ENCODE measurements at places on chromosomes 1 and 21.

DNA sequence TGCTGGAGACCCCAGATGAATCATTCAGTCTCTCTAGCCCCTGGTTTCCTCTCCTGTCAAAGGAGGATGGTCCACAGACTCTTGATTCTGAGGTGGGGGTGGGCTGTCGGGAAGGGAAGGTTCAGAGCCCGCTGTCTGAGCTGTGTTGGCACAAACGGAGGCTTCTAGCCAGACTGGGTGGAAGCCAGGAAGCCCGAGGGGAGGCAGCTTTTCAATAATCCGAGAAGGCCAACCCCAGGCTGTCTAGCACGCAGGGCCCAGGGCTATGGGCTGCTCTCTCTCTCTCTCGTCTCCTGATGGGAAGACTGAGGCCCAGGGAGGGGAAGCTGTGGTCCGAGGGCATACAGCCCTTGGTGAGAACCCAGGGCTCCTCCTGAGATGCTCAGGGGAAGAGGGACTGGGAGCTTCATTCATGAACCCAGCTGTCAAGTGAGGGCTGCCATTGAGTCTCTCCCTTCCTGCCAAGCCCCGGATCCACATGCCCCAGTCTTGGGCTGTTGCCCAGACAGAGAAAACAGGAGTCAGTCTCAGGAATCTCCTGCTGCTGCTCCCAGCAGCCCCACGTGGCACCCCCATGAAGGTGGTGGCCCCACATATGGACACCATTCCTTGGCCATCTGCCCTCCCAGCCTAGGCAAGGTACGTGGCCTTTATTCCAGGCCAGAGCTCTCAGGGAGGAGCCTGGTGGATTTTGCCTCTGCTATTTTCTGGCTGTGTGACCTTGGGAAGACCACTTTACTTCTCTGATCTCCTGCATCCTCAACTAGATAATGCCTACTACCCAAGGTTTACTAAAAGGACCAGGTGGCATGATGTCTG lies 44.4 kb downstream of the RAP1GAP start:
- DNase-seq: no peak

GRCh38 chr1:159012495-159012894 lies 2.8 kb downstream of the IFI16 start:
- DNase-seq: peak; percentile 23

- no peak for DNase-seq
These were observed 833.0 kb upstream of the ADAMTS5 start for GRCh38 chr21:27799861-27800260.

- no peak for DNase-seq
These were observed 25.7 kb upstream of the SLC19A2 start for GRCh38 chr1:169511316-169512005.

- no peak for DNase-seq
These were observed 19.5 kb upstream of the TIPRL start for GRCh38 chr1:168159251-168159650.

- no peak for DNase-seq
These were observed 14.7 kb downstream of the RAB42 start for GRCh38 chr1:28606771-28607170.

DNA sequence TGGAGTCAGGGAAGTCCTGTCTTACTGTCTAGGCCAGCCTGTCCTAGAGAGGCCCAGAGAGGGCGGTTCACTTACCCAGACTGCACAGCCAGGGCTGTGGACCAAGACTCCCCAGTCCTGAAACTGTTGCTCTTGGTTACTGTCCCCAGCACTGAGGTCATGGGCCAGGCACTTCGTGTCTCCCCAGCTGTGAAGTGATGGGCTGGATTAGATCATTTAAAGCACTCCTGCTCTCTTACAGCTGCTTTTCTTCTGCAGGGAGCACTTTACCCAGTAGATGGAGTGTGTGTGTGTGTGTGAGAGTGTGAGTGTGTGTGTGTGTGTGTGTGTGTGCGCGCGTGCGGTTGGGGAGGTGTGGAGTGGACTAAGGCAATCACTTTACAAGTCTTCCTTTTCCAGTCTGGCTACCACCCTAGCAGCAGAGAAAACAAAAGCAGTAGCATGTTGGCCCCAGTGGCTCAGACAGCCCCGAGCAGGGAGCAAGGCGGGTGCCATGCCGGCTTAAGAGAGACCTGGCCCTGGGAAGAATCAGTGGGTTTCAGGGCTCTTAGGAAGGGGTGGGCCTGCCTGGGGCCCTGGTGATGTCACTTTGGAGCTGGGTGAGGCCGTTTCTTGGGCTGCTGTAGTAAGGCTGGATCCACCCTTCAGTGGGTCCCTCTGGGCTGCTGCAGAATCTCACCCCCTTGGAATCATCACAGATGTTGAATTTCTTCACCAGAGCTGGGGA lies 2.4 kb downstream of the SPSB1 start:
- DNase-seq: peak; percentile 64

DNA sequence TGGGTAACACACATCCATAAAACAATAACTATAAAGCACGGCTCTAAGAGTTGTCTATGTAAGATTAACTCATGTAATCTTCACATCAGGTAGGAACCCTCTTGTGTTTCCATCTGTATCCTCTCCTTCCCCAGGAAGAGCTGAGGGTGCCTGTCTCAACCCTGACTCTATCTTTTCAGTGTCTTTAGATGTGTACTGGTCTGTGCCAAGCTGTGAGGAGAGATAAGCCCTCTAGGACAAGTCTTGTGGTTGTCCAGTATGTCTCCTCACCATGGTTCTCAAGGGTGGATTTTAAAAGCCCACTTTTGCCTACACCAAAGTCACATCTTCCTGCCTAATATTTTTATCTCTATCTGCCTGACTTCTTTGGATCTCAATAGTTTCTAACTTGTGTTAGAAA lies 300.1 kb downstream of the KCNT2 start:
- DNase-seq: no peak

DNA sequence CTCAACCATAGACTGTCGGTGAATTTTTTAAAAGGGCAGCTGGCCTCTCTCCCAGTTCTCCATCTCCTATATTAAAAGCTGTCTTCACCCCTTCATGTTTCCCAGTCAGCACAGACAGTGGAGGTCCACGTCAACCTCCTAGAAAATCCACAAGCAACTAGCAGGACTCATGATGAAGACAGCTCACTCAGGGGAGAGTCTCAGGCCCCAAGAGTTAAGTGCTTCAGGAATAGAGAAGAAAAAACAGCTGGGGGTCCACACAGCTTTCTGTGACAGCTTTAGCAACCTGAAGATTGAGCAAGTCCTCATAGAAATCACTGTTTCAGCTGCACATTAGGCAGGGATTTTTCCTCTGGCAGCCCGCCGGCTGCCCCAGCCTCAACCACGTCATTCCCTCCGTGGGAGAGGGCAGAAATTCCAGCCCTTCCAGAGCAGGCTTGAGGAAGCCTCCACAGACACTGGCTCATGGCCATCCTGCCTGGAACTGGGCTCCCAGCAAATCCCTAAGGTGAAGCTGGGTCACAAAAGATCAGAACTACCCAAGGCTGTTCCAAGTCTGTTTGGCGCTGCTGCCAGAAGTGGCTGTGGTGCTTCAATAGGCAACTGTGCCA lies 15.2 kb downstream of the GPR161 start:
- no peak for DNase-seq

DNA sequence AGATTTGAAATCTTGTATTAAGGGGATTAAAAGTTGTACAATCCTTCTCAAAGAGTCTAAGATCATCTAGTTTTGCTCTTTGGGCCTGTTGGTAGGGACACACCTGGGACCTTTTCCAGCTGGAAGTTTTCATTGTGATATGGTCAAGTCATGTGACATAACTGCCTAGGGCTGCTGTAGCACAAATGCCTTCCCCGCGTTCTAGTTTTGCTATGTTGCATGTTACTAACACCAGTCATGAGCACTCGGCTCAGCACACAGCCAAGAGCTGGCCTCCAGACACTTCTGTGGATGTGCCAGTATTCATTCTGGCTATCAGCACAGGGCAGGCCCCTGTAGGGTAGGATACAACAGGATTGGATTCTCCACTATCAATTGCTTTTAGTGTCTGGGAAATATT lies 14.6 kb upstream of the FLG2 start:
- DNase-seq: no peak

GRCh38 chr21:33058527-33058926 lies 11.4 kb upstream of the OLIG1 start:
- DNase-seq: no peak

DNA sequence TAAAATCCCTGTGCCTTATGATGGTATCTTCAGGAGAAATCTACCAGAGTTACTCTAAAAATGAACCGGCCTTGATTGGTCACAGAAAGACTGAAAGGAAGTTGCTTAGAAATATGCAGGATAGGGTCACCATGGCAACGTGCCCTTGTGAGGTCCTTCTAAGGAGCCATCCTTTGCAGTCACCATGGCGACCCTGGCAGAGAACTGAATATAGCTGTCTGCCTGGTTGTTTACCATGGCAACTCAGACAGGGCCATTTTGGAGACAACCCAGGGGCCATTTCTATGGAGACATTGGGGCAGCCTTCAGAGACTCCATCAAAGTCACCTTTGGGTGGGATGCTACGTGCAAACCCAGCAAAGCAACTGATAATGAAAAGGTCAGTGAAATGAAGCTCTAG lies 43.0 kb downstream of the SNX7 start:
- DNase-seq: no peak

DNA sequence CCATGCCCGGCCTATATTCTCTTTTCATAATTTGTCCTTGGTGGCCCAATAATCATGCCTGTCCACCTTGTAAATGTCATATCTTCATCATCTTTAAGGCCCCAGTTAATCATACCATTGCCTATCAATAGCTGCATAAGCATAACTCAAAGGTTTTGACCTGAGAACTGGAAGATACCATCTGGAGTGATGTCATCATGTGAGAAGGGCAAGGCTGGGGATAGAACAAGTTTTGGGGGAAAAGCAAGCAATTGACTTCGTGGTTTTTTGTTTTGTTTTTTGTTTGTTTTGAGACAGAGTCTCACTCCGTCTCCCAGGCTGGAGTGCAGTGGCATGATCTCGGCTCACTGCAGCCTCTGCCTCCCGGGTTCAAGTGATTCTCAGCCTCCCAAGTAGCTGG lies 6.2 kb downstream of the UBIAD1 start:
- DNase-seq: no peak

- DNase-seq: no peak
These were observed 184.6 kb upstream of the NRIP1 start for GRCh38 chr21:15249285-15249993.

DNA sequence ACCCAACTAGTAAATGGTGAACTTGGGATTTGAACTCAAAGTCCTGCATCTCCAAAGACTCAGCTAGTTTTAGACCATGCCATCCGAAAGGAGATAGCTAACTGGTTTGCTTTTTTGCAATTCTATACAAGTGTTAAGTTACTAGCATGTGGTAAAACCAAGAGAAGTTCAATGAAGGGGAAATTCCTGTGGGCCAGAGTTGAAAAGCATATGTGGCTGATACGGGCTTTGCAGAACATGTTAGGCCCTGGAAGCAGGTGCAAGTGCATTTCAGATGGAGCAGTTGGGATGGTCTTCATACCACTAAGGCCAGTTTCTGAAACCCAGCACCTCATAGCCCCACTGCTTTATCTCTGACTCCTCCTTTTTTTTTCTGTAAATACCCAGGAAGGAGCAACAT lies 620.9 kb downstream of the PLPP3 start:
- no peak for DNase-seq

GRCh38 chr1:12284486-12284885 lies 54.7 kb downstream of the VPS13D start:
- no peak for DNase-seq

- no peak for DNase-seq
These were observed 125.8 kb downstream of the KAZN start for GRCh38 chr1:14724246-14724645.

- no peak for DNase-seq
These were observed 5.4 kb upstream of the SLC45A1 start for GRCh38 chr1:8312235-8313218.

GRCh38 chr1:25821112-25821476 lies 1.3 kb downstream of the MTFR1L start:
- DNase-seq: no peak

DNA sequence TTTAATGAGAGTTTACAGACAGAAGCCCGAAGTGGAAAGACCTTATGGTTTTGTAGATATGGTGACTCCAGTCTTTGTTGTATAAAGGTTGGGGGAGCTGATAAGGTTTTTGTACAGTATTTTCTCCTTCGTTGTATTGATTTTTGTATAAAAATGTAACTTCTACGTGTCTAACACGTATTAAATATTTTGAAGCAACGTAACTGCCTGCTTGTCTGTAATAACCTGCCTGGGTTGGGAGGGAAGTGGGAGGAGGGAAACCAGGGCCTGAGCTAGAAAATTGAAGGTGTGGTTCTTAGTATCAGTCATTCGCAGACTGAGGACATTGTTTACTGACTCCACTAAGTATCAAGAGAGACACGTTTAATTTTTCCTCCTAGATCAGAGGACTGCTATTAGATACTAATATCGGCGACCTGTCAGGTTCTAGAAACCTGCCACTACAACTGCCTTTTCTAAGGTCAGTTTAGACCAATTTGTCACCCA lies 2.2 kb downstream of the IER5 start:
- no peak for DNase-seq

- DNase-seq: no peak
These were observed 1.5 kb downstream of the RAP1A start for GRCh38 chr1:111621050-111621449.

DNA sequence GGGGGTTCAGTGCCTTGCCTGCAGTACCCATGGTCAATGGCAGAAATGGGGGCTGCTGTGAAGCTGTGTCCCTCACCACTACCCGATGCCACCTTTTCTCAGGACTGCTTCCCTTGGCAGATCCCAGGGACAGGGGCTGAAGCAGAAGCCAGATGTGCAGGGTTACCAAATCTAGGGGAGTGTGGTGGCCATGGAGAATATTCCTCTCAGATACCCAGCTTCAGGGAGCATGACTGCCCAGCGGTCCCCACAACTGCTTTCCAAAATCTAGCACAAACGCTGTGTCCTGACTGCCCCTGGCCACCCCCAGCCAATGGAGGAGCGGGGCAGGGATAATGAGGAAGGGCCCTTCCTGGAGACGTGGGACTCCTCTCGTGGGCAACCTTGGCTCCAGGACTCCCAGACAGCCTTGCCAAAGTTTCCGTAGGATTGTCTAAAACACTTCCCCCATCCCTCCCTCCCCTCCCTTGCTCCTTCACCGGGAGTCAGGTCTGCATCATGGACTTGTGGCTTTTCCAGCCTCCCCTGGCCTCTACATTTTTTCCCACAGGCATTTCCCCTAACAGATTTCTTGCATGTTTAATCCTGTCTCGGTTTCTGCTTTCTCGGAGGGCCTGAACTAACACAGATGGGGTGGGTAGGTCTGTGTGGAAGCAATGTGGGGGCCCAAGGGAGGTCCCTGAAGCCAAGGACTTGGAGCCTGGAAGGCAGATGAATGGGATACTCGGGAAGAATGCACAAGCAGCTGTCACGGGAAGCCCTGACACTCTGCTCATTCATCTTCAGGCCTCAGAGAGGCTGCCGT lies 80.5 kb downstream of the OMA1 start:
- DNase-seq: no peak

All from GM10248 (cell line).